ENCODE measurements at places on chromosomes 5 and 9.

DNA sequence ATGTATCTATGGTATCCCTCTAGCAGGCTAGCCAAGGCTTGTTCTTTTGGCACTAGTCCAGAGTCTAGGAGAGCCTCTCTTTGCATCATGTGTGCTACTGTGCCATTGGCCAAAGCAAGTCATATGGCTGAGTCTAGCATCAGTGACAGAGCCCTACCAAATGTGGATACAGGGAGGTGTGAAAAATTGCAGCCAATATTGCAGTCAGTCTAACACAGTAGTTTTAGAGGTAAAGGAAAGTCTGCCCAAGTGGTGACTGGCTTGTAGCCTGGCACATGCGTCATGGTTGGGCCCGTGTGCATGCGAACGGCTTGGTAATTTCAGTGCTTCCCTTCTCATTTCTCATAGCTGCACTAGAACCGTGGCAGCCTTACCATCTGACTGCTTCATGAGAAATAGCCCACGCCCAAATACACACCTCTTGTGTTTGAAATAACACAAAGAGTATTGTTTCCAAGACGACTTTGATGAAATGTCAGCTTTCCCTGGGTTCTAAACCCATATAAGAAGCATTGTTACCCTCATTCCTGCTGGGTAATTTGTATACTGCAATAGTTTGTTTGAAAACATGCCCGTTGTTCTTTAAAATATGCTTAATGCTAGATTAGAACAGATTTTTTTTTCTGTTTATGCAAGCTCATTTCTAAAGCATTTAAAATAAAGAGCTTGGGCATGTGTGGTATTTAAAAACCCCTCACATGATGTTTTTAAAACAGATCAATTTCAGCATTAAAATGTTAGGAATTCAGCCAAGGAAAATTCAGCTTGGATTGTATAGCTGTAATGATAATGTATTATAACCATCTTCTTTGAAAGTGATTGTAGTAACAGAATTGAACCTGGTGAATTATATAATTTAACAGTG lies 113.2 kb downstream of the TLE4 start:
- DNase-seq = no peak

DNA sequence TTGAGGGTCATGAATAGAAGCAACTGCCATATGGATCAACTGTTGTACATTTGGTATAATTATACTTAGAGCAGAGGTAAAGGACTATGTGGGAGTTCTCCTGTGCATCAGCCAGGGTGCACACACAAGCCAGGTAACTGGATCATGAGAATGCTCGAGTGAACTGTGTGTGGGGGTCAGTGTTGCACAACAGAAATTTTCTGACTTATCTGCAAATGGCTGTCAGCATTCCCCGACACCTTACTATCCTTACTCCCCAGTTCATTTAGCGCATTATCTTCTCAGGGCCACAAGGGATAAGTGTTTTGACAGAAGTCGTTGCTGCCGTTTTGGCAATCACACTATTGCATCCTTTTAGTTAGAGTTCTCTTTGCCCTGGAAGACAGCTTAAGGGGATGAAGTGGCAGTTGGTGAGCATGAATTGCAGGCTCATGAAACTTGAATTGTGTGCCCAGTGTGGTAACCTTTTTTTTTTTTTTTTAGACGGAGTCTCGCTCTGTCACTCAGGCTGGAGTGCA lies 1.7 kb downstream of the CANX start:
- DNase-seq = peak; percentile 74

- DNase-seq = no peak
Observed at GRCh38 chr9:78668148-78668832, 371.4 kb downstream of the PSAT1 start.

DNA sequence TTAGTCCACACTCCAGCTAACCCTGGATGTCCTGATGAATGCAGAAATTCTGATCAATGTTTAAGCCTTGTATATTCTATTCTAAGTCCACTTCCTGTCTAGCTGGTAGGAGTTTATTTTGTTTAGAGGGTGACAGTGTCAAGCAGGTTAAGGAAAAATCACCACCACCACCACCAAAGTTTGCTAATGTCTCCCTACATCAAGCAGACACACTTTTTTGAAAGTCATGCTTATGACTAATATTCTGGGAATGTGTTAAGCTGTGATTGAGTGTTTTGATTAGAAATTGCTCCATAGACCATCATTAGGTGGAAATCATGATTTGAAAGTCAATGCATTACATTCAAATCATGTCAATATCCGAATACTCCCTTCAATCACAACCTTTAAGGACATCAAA lies 1530.1 kb downstream of the MAT2B start:
- DNase-seq = no peak

All from osteoblast (primary cell).